HT-29 (cell line): ENCODE measurements at places on chromosomes 2 and 18. TPM values are rescaled to one million over a fixed set of nuclear protein-coding genes. Genes with fewer than 3 reads are reported as not detected.

Gene CHRNG
- not detected in 2 replicates for total RNA-seq

Gene PID1
- not detected in 2 replicates for total RNA-seq

Gene C2orf15
- 4.6 and 4.9 TPM in 2 replicates for total RNA-seq

Gene STRADB
- total RNA-seq = 7.6 and 8.1 TPM in 2 replicates

Gene HOXD4
- total RNA-seq = not detected in 2 replicates

- no peak for DNase-seq
Measured at GRCh38 chr2:197460649-197461048, 7.3 kb downstream of the COQ10B start.

DNA sequence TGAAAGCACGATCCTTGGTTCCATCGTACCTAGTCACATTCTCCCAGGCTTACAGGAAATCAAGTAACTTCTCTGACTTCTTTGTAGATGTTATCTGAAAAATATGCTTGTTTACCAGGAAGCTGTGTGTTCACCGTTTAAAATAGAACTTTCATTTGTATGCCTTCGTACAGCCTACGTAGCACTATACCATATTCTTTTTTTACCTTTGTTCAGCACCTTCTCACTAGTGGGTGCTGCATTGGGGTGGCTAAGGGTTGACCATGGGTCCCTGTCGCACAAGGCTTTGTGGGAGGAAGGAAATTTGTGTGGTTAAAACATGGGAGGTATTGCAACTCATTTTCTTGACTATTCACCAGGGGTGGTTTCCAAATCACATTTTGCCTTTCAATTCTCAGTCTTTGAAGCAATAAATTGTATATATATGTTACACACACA, 16.6 kb downstream of the MALT1 start:
- DNase-seq = no peak

- DNase-seq = no peak
Measured at GRCh38 chr2:130251535-130251872, 53.3 kb upstream of the TUBA3E start.

- DNase-seq = peak; percentile 56
Measured at GRCh38 chr2:227479865-227480475, 8.0 kb downstream of the AGFG1 start.

DNA sequence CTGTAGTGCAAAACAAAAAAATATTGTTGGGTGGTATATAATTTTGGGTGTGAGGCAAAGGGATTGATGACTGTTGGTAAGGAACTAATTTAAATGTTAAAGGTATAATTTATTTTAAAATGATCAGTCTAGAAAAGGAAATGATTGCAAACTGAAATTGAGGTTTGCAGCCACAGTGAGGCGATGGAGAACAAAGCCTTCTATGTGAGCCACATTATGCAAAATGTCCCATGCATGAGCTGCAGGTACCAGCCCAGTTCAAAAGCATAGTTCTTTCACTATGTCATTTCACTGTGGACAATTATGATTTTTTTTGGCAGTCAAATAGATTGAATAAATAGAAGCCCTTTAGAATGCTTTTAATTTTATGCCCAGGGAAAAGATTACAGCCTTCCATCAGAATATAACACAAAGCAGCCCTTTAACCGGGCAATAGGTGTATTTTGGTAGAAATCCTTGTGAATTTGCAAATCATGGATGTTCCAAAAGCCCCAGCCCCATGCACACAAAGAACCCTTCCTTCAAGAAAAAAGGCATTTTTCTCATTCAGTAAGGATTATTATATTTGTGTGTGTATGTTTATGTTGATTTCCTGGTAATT, 1.7 kb downstream of the MAP2 start:
- DNase-seq = peak; percentile 63

GRCh38 chr2:27765621-27766286, 5.8 kb upstream of the MRPL33 start:
- DNase-seq = peak; percentile 75

- no peak for DNase-seq
Measured at GRCh38 chr2:53484531-53484930, 283.1 kb upstream of the CHAC2 start.

DNA sequence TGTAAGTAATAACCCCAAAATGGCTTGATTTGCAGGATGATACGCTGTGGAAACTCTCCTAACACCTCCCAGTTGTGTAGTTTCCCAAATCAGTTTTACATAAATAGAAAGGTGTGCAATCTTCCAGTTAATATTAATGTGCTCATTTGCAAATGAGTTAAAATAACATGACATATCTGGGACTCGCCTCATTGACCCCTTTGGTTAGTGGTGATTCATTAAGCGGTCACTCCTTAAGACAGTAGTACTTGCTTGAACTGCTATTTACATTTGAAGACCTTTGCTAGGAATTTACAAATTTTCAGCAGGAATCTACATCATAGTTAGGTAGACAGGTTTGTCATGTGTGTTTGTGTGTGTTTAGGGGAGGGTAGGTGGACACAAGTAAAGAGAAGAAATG, 1367.7 kb upstream of the CELF4 start:
- DNase-seq = no peak

GRCh38 chr18:7068871-7069590, 48.6 kb downstream of the LAMA1 start:
- DNase-seq = no peak

DNA sequence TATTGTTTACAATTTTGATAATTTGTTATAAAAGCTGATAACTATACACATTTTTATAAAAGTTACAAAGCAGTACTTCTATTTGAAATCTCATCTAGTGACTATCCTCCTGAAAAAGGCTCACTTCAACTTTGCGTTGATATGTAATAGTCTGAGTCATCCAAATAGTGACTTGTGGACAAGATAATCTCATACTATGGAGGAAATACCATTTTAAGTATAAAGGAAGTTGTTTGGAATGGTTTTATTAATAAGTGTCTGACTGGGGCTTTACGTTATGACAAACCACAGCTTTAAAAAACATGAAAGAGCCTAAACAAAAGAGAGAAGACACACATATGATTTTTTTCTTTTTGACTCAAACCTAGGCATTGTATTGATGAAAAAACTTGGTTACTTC, 272.3 kb upstream of the COL3A1 start:
- DNase-seq = no peak

DNA sequence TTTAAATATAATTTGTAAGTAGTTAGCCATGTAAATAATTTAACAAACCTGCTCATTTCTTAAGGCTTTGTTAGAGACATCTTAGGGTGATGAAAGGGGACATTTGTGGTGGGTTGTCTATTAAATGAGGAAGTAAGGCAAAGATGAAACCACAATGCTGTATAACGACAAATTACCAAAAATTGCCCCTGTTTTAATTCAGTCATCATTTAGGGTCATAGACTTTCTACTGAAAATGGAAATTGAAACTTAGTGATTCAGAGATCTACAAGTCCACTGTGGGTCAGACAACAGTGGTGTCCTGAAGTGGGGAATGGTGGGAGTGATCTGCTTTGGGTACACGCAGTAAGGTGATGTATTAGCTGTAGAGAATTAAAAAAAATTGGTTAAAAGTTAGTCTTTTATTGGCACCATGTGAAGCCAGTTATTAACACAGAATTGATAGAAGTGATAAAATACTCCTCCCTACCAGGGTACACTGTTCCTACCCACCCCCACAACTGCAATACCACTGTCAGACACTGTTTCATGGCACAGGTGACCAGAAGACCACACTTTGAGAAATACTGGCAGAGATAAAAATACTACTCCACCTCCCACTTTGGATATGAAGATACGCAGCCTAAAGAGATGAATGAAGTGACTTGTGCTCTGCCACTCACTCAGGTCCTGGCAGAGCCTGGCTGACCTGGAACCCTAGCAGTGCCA, 13.4 kb downstream of the CERS6 start:
- DNase-seq = no peak

GRCh38 chr18:8813611-8814010, 108.3 kb downstream of the MTCL1 start:
- DNase-seq = no peak
